ENCODE measurements at places on chromosomes 12 and 14. TPM values are rescaled to one million over a fixed set of nuclear protein-coding genes. Genes with fewer than 3 reads are reported as not detected.

The C12orf50 gene
- 0.08 TPM for total RNA-seq

The CEBPE gene
- 2.2 TPM for total RNA-seq

The USP5 gene
- 129 TPM for total RNA-seq

The SMOC1 gene
- not detected for total RNA-seq

The MCRS1 gene
- total RNA-seq: 65.4 TPM

The SLC25A21 gene
- not detected for total RNA-seq

The IFNG-AS1 gene
- total RNA-seq: 36.8 TPM

The BBOF1 gene
- total RNA-seq: 3.9 TPM

The KIF5A gene
- 1.6 TPM for total RNA-seq

The STYK1 gene
- 0.11 TPM for total RNA-seq

The TMEM106C gene
- 123 TPM for total RNA-seq

The ASB2 gene
- 23.6 TPM for total RNA-seq

The CHGA gene
- 0.57 TPM for total RNA-seq

The TRIM9 gene
- 4.7 TPM for total RNA-seq

The IQSEC3 gene
- total RNA-seq: not detected

The TSPAN19 gene
- not detected for total RNA-seq

The ZNF268 gene
- 17.9 TPM for total RNA-seq

The MRPL42 gene
- total RNA-seq: 64.0 TPM

The MYG1 gene
- total RNA-seq: 59.3 TPM

The GPD1 gene
- 0.31 TPM for total RNA-seq

The ZCCHC8 gene
- 68.6 TPM for total RNA-seq

The TMEM30B gene
- not detected for total RNA-seq

The CLEC1A gene
- total RNA-seq: not detected

The EMP1 gene
- total RNA-seq: 0.40 TPM

The PTHLH gene
- total RNA-seq: not detected

The LBHD2 gene
- not detected for total RNA-seq

The GLS2 gene
- total RNA-seq: not detected

The PPM1H gene
- 3.9 TPM for total RNA-seq

The LRTM2 gene
- not detected for total RNA-seq

The DBX2 gene
- total RNA-seq: not detected

The TEX52 gene
- 0.29 TPM for total RNA-seq

The PLA2G1B gene
- not detected for total RNA-seq

The ARHGDIB gene
- total RNA-seq: 762 TPM

The SNRPF gene
- 43.5 TPM for total RNA-seq

The GALNT6 gene
- total RNA-seq: 5.5 TPM

The PAPLN gene
- total RNA-seq: 9.0 TPM

The KCNH3 gene
- total RNA-seq: 0.57 TPM

The MGAT4C gene
- not detected for total RNA-seq

The KRT82 gene
- total RNA-seq: not detected
